Left kidney (tissue), 8 donors: ENCODE measurements at places on chromosomes 7 and 10.

DNA sequence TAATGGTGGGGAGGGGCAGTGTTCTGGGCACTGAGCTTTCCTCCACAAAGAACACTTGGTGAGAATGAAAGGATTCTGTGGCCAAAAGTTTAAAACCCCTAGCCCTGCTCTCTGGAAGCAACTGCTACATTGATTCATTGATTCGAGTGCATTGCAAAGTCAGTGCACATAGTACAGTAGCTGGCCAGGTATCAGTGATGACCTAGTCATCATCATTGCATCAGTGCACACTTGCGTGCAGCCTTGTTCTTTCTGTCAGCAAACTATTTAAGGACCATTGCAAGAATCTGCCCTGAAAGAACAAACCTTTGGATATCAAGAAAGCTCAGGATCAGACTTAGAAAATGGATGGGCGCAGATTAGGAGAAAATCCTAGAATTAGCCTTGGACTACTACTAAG lies 47.4 kb downstream of the CUL1 start:
- no peak for DNase-seq

DNA sequence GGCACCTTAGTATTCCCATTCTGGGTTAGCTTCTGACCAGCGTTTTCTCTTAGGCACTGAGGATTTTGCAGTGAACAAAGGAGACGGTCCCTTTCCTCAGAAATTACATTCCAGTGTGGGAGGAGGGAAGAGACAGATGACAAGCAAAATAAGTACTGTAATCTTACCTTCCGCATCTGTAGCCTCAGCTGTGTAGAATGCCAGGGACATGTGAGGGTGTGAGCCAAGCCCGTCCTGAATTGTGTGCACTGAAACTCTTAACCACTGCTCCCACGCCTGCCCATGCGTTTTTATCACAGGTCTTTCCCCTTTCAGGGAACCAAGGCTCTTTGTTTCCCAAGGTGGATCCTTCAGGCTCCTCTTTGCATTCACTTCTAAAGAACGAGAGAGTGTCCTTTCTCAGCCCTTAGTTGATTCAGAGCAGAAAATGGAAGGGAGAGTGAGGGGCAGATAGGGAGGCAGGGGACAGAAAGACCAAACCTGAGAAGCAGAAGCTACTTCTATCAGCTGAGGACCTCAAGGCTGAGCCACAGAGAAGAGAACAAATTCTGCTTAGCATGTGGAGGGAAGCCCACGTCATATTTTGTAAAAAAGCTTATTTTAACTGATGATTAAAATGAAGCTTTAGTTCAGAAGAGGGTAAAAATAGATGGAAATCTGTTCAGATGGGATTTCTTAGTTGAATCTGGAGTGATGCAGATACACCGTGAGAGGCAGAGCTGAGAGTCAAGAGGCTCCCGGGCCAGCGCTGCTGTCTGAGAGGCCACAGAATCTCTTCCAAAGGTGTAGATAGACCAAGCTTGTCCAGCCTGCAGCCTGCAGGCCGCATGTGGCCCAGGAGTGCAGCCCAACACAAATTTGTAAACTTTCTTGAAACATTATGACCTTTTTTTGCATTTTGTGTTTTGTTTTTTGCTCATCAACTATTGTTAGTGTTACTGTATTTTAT lies 122.5 kb downstream of the CCNY start:
- peak; percentile 61 for DNase-seq

DNA sequence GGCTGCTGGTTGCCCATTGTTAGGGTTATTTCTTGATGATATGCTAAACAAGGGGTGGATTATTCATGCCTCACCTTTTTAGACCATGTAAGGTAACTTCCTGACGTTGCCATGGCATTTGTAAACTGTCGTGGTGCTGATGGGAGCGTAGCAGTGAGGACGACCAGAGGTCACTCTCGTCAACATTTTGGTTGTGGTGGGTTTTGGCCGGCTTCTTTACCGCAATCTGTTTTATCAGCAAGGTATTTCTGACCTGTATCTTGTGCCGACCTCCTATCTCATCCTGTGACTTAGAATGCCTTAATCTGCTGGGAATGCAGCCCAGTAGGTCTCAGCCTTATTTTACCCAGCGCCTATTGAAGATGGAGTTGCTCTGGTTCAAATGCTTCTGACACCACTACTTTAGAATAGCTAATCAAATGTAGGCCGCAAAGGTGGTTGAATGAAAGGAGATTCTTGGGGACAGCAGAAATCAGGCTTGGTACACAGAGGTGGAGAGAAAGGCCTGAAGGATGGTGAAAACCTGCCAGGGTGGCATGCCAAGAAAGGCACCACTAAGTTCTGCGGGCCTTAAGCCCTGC lies 17.9 kb upstream of the SMO start:
- DNase-seq = no peak

- no peak for DNase-seq
These were observed 126.3 kb upstream of the SFMBT2 start for GRCh38 chr10:7537126-7537525.

GRCh38 chr10:21753497-21754270 lies 219.7 kb downstream of the MLLT10 start:
- no peak for DNase-seq

DNA sequence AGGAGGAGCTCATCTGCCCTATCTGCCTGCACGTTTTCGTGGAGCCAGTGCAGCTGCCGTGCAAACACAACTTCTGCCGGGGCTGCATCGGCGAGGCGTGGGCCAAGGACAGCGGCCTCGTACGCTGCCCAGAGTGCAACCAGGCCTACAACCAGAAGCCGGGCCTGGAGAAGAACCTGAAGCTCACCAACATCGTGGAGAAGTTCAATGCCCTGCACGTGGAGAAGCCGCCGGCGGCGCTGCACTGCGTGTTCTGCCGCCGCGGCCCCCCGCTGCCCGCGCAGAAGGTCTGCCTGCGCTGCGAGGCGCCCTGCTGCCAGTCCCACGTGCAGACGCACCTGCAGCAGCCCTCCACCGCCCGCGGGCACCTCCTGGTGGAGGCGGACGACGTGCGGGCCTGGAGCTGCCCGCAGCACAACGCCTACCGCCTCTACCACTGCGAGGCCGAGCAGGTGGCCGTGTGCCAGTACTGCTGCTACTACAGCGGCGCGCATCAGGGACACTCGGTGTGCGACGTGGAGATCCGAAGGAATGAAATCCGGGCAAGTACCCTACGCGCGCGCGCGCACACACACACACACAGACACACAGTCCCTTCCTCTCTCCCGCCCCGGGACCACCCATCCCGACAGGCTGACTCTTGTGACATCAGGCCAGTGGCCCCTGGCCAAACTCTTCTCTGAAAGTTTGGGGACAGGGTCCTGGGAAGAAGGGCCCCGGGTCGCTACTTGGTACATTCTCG lies 538 bp downstream of the TRIM8 start:
- no peak for DNase-seq

DNA sequence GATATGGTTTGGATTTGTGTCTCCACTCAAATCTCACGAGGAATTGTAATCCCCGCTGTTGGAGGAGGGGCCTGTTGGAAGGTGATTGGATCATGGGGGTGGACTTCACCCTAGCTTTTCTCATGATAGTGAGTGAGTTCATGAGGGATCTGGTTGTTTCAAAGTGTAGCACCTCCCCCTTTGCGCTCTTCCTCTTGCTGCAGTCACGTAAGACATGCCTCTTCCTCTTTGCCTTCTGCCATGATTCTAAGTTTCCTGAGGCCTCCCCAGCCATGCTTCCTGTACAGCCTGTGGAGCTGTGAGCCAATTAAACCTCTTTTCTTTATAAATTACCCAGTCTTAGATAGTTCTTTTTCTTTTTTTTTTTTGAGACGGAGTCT lies 17.1 kb downstream of the CDNF start:
- DNase-seq = no peak

GRCh38 chr7:75989500-75990388 lies 4.7 kb downstream of the TMEM120A start:
- DNase-seq = no peak

DNA sequence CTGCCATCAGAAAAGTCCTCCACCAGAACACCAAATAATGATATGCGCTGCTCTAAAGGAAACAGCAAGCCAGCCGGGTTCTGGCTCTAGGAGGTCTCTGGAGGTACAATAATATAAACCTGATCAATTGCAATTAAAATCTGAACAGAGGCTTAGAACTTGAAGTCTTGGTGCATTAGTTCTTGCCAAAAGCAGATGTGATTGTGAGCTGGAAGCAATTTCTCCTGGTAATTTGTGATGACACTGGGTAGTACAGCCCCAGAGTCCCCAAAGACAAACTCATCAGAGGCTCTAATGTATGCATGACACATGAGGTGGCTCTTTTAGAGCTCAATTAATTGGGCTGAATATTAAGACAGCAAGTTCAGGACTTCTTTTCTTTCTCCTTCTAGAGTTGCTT lies 3.3 kb downstream of the ETV1 start:
- DNase-seq = no peak

DNA sequence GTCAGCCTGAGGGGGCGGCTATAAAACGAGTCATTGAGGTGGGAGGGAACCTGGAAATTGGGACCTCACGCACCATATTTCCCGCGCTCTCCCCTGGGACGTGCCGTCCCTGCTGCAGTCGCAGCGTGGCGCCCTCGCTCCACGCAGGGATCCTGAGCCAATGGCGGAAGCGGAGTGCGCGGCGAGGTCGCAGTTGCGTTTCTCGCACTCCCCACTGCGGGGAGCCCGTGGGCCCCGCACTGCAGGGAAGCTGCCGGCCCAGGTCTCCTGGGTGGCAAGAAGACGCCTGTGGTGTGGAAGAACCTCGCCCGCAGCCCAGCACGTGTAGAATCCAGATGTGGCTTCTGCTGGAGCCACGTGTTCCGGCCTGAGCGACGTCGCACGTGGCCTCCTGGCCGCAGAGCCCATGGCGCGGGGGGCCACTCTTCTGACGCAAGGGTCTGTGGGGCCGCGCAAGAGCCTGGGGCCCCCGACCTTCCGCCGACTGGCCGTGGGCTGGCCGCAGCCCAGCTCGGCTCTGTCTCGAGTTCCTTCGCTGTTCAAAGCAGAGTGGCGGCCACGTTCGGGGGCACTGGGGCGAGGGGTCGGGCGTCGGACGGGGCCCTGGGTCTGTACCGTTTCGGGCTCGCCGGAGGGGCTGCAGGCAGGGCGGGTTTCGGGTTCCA lies 26.4 kb downstream of the HIF1AN start:
- peak; percentile 82 for DNase-seq

DNA sequence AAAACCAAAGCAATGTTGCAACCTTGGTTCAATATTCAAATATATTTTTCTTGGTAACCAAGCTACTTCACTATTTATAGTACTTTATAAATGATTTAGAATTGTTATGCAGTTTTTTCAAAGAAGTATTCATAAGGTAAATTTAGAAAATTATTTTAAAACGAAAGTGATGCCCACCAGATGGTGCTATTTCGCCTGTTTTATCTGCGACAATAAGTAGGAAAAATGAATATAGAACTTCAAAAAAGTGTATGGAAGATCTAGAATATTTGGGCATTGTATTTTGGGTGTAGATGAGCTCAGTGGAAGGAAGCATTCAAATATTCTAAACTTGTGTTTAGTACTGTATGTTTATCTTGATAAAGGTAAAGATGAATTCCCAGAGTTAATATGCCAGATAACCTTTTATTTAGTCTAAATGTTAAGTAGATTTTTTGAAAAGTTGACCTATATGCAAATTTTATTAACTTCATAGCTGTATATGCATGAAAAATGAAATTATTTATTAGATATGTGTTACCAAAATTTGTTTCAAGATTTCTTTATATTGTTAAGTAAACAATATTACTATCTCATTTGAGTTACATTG lies 93.2 kb downstream of the ADK start:
- peak; percentile 37 for DNase-seq

- DNase-seq = no peak
These were observed 82.9 kb downstream of the CDK14 start for GRCh38 chr7:90678986-90679385.

GRCh38 chr7:107744345-107744750 lies 406 bp downstream of the CBLL1 start:
- DNase-seq = no peak

DNA sequence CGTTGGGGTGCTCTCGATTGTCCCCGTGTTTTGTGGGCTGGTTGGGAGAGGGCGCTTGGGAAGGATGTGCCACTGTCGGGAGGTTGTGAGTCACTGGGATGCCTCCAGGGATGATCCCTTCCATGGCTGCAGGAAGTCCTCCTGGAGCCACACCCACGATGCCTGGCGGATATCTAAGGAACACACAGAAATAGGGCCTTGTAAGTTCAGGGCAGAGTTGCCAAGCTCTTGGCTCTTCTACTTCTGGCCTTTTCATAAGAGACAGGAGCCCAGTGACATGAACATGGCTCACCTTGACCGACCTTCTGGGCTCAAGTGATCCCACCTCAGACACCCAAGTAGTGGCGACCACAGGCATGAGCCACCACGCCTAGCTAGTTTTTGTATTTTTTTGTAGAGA lies 47.6 kb downstream of the ZRANB1 start:
- no peak for DNase-seq

DNA sequence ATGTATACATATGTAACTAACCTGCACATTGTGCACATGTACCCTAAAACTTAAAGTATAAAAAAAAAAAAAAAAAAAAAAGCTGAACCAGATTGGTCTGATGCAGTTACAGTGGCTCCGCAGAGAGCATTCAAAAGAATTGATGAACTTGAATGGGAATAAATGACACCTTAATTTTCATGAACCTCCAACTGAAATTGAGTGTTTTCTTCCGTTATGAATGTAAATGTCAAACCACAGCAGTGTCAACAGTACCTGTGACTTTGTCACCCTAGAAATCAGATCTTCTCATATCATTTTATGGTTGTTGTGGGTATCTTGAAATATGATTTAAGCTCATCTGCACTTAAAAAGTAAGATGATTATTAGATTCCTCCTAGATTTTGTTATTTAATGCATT lies 32.7 kb upstream of the SRGN start:
- no peak for DNase-seq

GRCh38 chr7:48280100-48280499 lies 108.8 kb downstream of the ABCA13 start:
- DNase-seq = no peak

- no peak for DNase-seq
These were observed 135.0 kb downstream of the ACTR3B start for GRCh38 chr7:152894295-152895170.

- DNase-seq = no peak
These were observed 152.6 kb downstream of the PLCE1 start for GRCh38 chr10:94146313-94146712.

DNA sequence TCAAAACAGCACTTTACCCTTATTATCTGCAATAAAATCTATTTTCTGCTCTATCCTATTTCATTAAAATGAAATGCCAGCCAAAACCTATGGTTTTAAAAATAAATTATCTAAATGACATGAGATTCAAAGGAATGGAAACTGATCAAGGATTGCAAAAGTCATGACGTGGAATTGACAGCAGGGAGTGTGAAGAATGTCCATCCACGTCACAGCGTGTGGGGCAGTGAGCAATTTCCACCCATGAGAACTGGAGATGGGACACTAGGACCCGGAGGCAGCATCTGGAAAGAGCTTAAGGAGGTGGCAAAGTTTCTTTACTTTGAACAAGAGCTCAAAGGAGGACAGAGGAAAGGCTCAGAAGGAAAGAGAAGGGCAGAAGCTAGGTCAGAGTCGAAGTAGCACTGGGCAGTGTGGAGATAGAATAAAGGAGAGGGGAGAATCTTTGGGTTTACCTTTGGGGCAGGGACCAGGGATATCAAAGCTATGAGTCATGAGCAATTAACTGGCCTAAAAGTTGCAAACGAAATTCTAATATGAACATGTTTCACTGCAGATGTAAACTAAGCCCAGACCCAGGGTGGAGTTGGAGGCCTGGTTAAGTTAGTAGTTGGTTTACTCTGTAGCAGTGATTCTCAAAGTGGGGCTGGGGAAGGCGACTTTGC lies 24.9 kb upstream of the STK17A start:
- DNase-seq = no peak
